ENCODE measurements at places on chromosomes 12 and 14.

DNA sequence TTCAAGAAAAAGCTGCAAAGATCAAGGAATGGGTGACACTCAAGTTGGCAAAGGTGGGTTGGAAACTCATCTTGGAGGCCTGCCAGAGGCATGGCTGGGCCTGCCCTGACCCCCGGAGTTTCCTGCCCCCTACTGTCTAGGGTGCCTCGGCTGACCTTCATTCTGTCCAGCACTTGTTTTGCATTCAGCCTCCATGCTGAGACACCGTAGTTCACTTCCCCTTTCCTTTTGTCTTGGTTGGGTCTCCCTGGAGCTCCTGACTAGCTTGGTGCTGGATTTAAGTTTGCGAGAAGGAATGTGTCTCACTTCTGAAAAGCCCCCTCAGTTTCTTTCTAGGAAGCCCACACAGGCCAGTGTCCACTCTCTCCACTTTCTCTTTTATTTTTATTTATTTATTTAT, 26.5 kb downstream of the PLEKHH1 start:
- no peak for DNase-seq

GRCh38 chr12:99619389-99620158, 28.0 kb upstream of the GARIN6 start:
- no peak for DNase-seq

DNA sequence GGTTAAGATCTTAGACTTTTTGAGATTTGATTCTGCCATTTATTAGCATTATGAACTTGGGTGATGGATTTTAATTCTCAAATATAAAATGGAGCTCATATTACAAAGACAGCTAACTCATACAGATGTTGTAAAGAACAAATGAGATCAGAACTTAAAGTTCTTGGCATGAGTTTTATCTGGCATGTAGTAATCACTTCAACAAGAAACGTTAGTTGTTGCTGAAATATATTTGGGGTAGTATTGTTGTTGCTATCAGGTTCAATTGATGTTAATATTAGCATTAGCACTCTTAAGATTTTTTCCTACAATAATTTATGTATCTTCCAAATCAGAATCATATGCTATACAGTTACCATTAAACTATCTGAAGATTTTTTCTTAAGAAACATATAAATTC, 71.0 kb downstream of the SLC6A15 start:
- no peak for DNase-seq

- DNase-seq = peak; percentile 81
These were observed 15.8 kb upstream of the DTX1 start for GRCh38 chr12:113040722-113041171.

GRCh38 chr12:1382826-1383225, 211.6 kb downstream of the FBXL14 start:
- no peak for DNase-seq

DNA sequence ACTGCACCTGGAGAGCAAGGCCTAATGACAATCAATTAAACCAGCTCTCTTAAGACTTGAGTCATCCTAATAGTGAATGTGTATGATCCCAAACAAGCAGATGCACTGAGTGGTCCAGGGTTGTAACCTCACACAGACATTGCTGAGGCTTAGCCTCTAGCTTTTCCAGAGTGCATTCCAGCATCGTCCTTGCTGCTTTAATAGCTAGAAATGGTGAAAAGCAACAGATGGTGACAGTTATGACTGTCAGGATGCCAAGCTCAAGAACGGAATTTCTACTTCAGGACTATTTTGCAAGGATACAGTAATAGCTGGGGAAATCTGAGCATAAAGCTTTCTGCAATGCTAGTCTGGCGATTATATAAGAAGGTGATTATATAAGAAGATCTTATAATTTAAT, 34.6 kb downstream of the PTPRR start:
- no peak for DNase-seq

- no peak for DNase-seq
These were observed 73.9 kb downstream of the EID3 start for GRCh38 chr12:104377514-104377812.

DNA sequence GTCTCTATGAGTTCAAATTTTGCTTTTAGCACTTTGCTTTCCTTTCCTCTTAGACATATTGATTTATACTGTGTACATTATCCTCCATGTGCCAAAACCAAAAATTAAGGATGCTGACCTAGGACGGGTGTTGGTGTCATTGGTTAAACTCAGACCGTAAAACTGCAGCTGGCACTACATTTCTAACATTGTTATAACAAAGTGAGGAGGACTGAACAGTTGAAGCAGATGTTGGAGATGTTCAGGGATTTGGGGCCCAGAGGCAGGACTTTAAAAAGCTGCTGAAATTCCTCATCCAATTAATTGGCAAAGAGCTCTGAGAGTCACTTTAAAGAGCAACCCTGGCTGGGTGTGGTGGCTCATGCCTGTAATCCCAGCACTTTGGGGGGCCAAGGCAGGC, 72.4 kb downstream of the TMTC1 start:
- no peak for DNase-seq

DNA sequence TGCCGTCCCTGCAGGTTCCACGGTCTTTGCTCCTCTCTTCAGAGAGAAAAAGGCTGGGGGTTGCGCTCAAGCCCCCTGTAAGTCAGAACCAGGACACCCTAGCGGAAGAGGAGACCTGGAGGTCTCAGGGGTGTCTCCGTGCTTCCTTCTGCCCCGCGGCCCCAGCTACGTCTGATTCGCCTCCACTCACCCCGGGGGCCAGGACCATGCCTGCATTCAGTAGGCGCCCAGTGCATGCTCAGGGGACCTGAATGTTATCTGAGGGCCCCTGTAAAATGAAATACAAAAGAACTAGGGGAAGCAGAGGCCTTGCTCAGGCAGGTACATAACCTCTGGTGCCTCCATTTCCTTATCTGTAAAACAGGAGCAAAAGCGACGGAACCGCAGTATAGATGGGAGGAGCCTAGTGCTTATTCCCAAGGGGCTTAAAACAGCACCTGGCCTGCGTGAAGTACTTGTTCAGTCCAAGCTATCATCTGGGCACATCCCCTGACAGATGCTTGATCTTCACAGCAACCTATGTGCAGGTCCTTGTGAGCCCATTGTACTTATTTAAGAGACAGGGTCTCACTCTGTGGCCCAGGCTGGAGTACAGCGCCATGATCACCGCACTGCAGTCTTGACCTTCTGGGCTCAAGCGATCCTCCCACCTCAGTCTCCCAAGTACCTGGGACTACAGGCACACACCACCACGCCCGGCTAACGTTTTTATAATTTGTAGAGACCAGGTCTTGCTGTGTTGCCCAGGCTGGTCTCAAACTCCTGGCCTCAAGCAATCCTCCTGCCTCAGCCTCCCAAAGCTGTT, 110.3 kb upstream of the NCOR2 start:
- no peak for DNase-seq

DNA sequence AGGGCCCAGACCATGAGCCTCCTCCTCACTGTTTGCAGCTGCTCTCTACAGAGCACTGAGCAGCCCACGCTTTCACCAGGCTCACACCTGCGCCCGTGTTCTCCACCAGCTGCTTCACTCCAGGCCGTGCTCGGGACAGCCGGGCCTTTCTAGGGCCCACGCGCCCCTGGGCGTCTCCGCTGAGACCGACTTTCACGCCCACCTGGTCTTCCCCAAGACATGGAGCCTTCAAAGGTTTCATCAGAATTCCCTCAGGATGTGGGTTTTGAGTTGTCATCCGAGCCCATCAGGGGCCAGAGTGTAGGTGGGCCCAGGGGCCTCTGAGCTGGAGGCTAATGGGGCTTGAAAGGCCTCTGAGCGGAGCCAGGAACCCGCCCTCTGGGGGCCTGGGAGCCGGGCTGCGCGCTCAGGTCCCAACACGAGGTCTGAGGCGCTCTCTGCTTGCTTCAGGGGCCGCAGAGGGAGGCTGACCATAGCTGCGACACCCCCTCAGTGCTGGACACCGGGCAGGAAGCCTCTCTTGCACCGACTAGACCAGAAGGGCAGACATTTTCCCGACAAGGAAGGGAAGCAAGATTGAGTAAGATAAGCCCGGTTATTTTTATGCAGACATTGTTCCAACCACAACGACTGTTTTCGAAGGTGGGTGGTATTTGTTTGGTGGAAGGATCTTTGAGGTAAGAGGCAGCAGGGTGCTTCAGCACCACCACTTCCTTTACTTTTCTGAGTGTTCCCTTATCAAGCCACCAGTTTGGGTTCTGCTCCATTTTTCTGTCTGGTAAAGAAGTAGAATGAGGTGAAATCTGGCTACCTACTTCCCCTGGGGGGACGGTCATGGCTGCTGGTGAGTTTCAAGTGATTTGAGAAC, 125.0 kb upstream of the FUT8 start:
- no peak for DNase-seq

GRCh38 chr14:94126419-94126677, 3.1 kb downstream of the IFI27L2 start:
- DNase-seq = no peak

DNA sequence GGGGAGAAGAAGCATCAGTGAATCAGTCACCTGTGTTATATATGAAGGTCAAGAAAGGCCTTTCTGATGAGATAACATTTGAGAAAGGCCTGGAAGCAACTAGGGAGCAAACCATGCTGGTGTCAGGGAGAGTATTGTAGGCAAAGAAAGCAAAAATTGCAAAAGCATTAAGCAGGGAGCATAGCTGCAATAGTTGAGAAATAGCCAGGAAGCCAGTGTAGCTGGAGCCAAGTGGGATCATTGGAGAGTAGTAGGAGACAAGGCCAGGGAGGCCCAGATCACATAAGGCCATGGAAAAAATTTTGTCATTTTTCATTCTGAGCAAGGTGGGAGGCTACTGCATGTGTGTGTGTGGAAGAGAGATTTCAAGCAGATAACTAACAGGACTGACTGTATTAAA, 18.8 kb upstream of the MAGOHB start:
- no peak for DNase-seq

DNA sequence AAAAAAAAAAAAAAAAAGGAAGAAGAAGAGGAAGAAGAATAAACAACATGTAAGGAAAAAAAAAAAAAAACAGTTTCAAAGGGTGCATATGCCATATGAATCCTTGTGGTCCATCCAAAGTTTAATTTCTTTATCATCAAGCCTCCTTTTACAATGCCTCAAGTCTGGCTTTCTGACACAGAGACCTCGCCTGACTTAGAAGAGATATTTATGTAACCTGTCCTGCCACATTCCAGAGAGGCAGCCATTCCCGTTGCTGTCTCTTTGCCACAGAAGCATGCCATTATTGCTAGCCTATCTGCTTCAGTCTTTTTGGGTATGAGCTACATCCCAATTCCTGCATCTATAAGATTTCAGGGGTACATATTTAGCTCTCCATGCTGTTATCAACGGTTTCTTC, 596.7 kb upstream of the ATP2B1 start:
- no peak for DNase-seq

GRCh38 chr14:51574009-51574408, 77.7 kb upstream of the FRMD6 start:
- no peak for DNase-seq

GRCh38 chr14:32330351-32331111, 1.4 kb downstream of the AKAP6 start:
- DNase-seq = no peak

DNA sequence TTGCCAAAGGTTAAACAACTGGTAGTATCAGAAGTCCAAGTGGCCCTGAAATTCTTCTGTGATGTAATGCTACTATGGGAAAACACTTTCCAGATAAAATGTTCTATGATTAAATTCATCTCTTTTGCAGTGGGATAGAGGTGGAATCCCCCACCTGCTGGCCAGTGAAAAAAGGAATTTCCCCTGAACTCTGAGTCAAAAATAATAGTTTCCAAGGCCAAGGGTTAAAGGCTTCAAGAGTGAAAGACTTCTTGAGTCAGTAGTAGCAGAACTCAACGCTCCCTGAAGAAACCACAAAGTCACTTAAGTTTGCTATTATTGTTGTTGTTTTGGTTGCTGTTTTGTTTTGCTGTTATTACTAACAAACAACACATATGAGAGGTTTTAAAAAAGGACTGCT, 330.8 kb downstream of the SOX5 start:
- DNase-seq = no peak

- no peak for DNase-seq
These were observed 40.1 kb upstream of the DDHD1 start for GRCh38 chr14:53193193-53193592.

DNA sequence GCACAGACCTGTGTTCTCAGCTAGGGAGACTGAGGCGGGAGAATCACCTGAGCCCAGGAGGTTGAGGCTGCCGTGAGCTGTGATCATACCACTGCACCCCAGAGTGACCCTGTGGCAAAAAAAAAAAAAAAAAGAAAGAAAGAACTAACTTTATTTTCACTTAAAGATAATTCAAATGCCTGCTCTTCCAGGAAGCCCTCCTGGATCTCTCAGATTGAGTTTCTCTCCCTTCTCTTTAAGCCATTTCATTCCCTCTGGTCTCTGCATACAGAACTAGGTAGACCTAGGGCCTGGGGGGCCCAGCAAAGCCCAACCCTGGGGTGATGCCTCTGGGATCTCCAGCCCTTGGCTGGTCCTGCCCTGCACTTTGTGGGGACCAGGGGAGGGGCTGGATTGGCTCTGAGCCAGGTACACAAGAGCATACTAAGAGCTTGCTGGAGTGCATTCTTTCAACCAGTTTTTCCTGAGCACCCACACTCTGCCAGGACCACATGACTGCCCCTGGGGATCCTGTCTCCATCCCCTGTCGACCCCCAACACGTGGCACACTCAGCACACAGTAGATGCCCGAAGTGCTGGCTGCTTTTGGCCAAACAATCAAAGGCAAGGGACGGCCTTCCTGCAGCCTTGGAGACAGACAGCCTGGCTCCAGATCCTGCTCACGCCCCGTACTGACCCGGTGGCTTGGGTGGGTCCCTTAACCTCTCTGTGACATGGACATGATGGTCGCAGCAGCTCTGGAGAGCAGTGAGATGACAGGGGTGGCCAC, 52.7 kb downstream of the CYP46A1 start:
- DNase-seq = peak; percentile 61

DNA sequence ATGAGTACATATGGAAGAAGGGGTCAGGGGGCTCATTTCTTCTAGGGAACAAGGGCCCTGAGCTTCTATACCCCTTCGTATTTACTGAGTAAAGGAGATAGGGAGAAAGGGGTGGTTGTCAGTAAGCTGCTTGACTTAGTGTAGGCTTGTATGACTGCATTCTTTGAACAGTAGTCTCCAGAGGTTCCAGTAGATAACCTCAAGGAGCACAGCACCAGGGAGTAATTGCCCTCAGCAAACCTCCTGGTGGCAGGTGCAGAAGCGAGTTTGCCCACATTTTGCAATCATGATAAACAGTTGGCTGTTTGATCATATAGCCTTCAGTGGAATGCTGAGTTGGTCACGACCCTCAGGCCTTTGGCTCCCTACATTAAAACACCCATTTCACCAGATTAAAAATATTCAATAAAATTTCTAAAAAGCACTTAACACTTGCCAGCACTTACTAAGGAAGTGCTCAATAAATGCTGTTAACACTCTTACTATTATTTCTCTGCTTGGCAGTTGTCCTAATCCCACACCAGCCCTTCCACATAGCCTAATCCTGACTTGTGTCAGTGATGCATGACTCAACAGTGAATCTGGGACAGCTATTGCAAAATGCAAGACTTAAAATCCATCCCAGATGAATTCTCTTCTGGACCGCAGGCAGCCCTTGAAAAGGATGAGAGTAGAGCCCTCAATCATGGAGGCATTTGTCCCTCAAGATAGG, 3.7 kb upstream of the DHRS4L2 start:
- DNase-seq = no peak

DNA sequence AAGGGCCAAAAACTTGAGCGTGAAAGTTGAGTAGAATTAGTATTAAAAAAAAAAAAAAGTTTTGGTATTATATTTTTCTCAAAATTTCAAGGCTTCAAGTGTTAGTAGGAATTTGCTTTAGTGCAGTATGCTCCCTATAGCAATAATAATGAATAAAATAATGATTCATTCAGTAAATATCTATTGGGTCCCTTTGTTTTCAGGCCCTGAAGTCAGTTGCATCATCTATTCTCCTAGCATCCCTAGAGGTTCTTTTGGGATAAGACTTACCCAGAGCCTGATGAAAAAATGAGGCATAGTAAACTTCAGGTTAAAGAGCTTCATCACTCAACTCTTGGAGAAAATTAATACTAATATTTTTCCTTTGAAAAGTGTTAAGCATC, 1.1 kb downstream of the KMT5A start:
- no peak for DNase-seq
